Activated CD8-positive, alpha-beta memory T cell treated with anti-CD3 and anti-CD28 coated beads, Interleukin-2, amount 10 ng/mL, durations not matched to agents 7 days and 5 days (primary cell): ENCODE measurements at places on chromosomes 2 and 18. TPM values are rescaled to one million over a fixed set of nuclear protein-coding genes. Genes with fewer than 3 reads are reported as not detected.

GRCh38 chr2:71748227-71748626 lies 294.9 kb downstream of the DYSF start:
- no peak for DNase-seq

DNA sequence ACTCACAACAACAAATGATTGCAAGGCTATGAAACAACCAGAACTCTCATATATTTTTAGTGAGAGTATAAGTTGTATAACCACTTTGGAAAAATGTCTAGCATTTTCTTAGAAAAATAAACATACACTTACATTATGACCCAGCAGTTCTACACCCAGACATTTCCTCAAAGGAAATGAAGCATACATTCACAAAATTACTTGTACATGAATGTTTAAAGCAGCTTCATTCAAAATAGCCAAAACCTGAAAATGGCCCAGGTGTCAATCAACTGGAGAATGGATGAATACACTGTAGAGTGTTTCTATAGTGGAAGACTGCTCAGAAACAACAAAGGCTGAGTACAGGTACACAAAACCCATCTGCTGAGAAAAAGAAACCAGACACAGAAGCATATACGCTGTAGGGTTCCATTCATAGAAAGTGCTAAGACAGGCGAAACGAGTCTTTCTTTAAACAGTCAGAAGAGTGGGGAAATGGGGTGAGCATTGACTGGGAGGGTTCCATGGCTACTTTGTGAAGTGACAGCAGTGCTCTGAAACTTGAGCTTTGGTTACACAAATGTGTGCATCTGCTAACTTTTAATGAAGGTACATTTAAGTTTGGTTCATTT lies 799.0 kb downstream of the DCDC2C start:
- no peak for DNase-seq

DUSP19 gene
- total RNA-seq: 1.8 TPM

GRCh38 chr2:7672027-7672684 lies 754.9 kb downstream of the RNF144A start:
- peak; percentile 79 for DNase-seq

C2orf76 gene
- total RNA-seq: 9.9 TPM

IL36RN gene
- not detected for total RNA-seq

DNA sequence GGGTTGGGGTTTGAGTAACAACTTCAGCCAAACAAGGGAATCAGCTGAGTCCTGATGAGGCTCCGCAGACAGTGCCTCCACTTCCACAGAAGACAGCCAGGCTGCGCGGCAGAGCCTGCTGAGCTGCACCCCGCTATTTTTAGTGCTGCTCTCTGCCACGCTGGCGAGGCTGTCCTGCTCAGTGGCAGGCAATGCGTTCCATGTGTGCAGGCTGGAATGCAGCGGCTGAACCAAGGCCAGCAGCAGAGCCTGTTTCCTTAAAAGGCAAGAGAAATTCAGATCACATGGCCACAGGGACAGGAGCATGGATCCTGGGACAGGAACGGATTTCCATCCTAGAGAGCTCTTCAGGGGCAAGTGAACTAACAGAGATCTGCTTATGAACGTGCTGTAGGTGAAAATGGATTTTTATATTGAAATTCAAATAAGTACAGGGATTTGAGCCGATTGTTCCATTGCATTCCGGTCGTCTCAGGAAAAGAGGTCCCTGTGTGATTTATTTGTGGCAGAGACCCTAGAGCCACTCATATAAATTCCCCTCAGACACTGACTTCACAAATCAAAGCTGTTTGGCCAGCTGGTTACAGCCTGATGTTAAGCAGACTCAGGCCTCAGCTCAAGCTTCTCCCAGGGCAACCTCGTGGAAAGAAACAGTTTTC lies 98.7 kb downstream of the COL6A3 start:
- no peak for DNase-seq
